Fibroblast of skin of scalp (primary cell): ENCODE measurements at places on chromosomes 2 and 18.

- DNase-seq = peak; percentile 63
Measured at GRCh38 chr2:159072795-159073194, 104.4 kb downstream of the TANC1 start.

DNA sequence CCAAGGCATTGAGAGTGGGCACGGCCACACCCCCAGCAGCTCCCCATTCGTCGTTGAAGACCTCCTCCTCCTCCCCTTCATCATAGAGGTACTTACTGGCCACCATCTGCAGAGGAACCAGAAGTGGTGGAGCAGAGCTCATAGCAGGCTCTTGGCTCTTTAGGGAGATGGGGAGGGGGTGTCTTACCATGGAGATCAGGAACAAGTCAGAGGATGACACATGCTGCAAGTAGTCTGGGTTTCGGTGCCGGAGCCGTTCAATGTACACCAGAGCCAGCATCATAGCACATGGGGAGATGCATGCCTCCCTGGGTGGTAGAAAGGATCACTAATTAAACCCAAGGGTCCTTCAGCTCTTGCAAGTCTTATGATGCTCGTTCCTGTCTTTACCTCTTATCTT, 1.9 kb downstream of the CNPPD1 start:
- no peak for DNase-seq

- DNase-seq = peak; percentile 51
Measured at GRCh38 chr2:222594679-222595078, 61.2 kb downstream of the FARSB start.

DNA sequence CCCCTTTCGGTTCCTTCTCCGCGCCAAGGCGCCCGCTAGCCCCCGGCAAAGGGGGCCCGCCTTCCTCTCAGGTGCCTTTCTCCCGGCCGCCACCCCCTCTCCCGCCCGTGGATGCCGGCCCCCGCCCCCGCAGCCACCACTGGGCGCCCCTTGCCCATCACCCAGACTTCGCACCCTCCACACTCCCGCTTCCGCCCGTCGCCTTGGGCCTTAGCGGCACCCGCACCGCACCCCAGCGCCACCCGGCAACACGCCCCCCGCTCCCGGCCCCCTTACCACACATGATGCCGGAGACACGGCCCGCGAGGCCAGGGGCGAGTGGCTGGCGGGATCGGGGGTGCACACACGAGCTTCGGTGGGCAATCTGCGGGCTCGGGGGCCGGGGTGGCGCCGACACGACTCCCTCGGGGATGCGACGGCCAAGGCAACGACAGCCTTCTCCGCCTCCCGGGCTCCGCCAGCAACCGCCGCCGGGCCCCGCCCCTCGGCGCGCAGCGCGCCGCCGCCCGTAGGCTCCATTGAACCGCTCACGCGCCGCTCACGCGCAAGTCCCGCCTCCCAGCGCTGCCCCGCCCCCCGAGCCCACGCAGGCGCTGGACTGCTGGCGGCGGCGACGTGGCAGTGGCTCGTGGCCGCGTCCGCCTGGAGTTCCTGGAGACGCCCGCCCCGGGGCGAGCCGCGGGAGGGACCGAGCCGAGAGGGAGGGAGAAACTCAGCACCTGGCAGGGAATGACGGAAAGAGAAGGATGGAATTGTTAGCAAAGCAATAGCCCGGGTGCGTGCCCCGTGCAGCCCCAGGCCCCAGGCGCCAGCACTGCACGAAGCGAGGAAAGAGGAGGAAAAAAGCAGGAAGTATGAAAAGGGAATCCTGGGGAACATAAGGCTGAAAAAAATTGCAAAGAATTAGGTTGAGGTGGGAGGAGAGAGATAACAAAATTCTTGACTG, at the start of gene GFPT1:
Gene GFPT1, minus strand, starts transcription at position 439 of the 946 bp plus-strand sequence. Its CDS starts 156 bp downstream, at position 283.
- DNase-seq = peak; percentile 97
